KBM-7 (cell line): ENCODE measurements at places on chromosomes 13 and 19.

DNA sequence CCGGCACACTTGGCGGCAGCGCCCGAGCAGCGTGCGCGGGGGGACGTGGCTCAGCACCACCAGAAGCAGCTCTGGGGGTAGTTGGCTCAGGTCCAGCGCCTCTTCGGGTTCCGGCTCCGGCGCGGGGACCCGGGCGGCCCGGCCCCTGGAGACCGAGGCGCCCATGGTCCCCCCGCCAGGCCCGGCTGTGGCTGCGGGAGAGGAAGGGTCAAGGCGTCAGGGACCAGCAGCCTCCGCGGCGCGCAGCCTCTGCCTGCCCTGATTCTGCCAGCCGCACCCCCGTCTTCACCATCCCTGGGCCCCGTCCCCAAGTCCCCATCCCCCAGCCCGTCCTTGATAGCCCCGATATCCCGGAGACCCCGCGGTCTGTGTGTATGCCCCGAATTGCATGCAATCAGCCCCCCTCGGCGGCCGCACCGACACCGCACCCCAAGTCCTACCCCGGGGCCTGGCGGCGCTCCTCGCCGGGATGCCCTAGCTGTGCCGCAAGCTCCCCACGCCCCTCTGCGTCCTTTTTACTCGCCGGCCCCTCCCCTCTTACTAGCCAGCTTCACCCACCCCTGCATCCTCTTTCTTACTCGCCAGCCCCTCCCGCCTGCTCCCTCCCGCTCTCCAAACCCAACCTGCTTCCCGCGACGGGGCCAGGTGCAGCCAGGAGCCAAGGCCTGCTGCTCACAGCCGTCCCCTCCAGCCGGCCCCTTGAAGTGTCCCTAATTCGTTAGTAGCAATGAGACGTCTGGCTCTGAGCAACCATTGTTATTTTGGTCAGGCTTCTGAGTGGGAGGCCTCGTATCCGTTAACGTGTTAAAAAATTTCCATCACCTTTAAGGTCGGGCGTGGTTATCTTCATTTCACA is at the start of gene FBXO27:
TSS of gene FBXO27 (minus strand) at position 487 of the 856 bp plus-strand sequence. CDS start at position 165, 322 bp downstream.
- no peak for DNase-seq

DNA sequence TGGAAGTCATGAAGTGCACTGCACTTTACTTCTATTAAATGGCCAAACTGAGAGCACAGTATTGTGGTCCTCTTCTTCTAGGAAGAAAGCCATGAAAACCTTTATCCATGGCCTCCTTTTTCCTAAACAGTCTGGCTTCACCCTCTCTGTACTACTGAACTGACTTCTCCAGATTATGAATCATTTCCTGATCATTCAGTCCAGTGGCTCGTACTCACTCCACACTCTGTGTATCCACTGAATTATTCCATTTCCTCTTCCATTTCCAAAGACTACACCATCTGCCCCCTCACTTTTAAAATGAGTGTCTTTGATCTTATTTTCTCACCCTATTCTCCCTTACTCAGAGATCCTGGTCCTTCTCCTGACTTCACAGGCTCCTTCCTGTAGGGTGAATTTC is 29.7 kb upstream of the FREM2 start:
- no peak for DNase-seq

GRCh38 chr13:57612568-57612967 is 19.0 kb upstream of the PCDH17 start:
- no peak for DNase-seq

DNA sequence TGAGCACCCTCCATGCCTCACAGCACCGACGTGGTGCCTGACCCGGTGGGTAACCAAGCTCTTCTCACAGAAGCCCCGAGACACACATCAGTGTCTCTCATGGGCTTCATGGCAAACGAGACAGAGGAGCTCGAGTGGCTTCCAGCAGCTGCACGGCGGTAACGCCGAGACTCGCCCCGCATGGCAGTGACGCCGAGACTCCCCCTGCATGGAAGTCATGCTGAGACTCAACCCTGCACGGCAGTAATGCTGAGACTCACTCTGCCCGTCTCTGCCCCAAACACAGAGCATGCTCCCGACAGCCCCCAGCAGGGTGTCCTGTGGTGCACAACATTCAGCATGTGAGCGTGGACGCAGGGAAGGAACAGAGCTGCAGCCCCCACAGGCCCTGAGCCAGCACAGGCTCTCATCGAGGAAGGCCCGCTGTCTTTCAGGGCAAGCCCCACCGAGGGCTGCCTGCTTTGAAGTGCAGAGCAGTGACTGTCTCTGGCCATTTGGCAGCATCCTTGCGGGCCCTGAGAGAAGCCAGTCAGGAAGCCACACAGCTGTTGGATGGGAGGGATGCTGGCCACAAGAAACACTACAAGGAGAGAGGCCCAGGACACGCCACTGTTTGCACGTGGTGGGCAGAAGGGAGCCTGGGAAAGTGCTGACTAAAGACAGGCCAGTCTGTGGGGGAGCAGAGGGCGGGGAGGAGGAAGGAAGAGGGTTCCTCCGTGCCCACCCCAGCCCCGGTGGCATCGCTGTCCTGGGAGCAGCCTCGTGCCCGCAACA is 9.5 kb downstream of the GAS6 start:
- peak; percentile 56 for DNase-seq

- DNase-seq, result no peak
Observed at GRCh38 chr13:105530468-105530867, 1005.0 kb downstream of the EFNB2 start.

- no peak for DNase-seq
Observed at GRCh38 chr13:111241862-111242261, 78.6 kb upstream of the TEX29 start.

DNA sequence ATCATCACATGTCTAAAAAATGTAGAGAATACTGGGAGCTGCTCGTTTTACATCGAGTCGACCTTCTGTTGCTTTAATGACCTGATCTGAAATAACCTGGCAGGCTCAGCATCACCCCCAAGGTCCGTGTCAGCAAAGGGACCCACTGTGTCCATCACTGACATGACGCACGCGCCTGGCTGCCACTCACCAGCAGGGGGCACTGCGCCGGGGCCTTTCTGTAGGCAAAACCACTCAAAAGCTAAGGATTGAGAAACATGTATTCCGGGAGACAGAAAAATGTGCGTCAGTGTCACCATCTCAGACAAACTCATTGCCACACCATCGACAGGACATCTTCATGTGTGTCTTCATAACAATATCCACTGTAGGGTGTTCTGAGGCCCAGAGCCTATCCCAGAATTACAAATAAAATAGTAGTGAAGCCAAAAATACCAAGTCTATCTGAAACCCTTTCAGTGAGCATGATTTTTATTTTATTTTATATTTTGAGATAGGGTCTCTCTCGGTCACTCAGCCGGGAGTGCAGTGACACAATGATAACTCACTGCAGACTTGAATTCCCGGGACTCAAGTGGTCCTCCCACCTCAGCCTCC is 130.3 kb upstream of the LSM14A start:
- DNase-seq, result peak; percentile 61

DNA sequence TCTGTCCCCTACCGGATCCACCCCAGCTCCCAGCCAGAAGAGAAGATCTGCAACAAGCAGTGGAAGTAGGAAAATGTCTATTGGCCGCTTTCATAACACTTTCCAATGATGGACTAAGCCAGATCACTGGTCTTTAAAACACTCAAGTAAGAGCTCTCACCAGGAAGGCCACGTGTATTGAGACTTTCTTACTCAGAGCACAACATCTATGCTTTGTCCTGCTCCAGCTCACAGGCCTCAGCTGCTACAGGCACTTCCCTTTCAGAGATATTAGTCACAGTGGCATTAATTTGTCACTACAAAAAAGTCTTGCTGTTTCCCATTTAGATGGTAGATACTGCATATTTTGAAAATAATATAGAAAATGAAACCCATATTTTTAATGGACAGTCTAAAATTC is 164.2 kb downstream of the ABCC4 start:
- DNase-seq, result no peak

GRCh38 chr19:18951721-18952281 is 10.8 kb upstream of the HOMER3 start:
- DNase-seq, result no peak

GRCh38 chr19:28065026-28065425 is 1147.9 kb downstream of the UQCRFS1 start:
- DNase-seq, result no peak

- no peak for DNase-seq
Observed at GRCh38 chr13:98246538-98247172, 69.6 kb upstream of the RNF113B start.

DNA sequence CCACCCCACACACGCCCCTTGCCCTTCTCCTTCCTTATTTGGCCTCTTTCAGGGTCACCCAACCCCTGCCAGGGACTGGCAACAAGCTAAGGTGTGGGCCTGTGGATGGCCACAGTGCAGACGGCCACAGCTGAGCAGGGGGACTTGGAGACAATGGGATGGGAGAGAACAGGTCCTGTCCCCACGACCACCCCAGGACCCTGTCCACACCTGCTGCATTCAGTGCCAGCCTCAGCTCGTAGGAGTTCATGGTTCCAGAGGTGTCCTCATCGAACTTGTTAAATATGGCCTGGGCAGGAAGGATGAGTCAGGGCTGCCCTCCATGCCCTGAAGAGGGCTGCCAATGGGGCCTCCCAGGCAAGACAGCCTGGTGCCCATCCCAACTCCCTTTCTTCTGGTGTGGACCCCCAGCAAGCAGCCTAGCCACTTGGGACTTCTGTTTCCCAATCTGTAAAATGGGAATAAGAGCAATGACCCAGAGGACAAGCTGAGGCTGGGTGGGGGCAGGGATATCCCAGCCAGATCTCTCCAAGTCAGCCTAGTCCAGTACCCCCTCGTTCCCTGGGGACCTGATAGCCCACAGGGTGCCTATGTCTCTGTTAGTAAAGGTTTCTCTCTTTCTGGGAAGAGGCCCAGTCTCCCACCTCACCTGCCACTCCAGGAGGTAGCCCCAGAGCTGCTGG is 10.6 kb downstream of the CAPN12 start:
- no peak for DNase-seq

DNA sequence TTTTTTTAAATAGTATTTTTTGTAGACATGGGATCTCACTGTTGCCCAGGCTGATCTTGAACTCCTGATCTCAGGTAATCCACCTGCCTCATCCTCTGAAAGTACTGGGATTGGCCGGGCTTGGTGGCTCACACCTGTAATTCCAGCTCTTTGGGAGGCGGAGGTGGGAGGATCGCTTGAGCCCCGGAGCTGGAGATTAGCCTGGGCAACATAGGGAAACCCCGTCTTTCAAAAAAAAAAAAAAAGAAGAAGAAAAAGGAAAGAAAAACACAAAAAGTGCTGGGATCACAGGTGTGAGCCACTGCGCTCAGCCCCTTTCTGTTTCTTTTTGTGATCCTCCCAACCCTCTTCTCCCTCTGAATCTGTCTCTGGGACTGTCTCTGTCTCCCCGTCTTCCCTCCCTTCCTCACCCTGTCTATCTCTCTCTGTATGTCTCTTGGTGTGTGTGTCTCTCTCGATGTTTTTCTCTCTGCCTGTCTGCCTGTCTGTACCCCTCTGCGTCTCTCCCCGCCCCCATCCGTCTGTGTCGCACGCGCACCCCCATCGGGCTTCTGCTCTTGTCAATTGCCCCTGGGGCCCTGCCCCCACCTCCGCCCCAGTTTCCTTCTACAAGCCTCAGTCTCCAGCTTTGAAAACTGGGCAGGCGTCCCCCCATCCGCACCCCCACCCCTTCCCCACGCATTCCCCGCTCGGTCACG is 540 bp upstream of the ZFP36 start:
- DNase-seq, result peak; percentile 67

DNA sequence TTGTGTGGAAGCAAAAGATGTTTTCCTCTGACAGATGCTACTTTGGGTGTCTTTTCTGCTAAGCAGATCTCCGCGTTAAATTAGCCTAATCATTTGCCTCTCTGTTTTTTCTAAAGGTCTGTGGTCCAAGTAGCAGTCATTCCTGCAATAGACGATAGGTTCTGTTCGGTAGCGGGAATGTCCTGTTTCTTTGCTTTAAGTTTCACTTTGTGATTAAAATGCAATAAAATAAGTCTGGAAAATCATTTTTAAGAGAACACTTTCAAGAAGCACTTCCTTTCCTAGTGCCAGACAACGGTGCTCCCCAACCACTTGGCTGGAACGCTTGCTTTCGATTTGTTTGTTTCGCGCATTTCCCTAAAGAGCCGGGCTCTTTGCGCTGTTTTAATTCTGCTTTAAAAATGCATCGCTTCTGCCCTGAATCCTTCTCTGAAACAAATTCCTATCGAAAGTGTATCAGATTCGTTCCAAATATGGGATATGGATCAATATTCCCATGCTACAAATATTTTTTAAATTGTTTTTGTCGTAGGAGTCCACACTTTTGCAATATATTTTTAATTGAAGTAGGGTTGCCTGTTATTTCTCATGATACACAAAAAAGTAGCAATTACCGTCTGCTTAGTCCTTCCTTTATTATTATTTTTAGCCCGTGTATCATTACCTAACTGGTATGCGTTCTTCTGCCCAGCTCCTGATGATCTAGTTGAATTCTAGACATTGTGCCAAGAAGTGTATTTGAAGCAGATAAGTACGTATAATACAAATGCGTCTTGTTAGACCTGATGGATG is 14.2 kb downstream of the ZIC2 start:
- DNase-seq, result peak; percentile 82

DNA sequence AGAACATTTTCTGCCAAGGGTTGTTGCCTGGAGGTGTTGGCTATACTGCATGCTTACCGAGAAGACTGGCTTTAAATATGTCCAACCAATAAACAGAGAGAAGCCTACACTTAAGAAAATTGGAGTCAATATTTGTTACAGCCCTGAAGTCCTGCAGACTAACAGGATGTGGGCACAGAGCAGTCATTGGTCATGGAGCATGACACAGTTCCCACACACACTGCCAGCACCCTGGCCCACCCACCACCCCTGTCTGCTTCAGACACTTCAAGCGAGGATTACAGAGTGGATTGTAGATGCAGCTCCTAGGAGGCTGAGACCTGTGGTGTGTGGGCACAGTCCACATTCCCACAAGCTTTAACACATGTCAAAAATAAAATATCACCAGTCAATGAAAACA is 21.0 kb upstream of the SERP2 start:
- no peak for DNase-seq

- no peak for DNase-seq
Observed at GRCh38 chr19:7427944-7428343, 60.9 kb downstream of the PEX11G start.

DNA sequence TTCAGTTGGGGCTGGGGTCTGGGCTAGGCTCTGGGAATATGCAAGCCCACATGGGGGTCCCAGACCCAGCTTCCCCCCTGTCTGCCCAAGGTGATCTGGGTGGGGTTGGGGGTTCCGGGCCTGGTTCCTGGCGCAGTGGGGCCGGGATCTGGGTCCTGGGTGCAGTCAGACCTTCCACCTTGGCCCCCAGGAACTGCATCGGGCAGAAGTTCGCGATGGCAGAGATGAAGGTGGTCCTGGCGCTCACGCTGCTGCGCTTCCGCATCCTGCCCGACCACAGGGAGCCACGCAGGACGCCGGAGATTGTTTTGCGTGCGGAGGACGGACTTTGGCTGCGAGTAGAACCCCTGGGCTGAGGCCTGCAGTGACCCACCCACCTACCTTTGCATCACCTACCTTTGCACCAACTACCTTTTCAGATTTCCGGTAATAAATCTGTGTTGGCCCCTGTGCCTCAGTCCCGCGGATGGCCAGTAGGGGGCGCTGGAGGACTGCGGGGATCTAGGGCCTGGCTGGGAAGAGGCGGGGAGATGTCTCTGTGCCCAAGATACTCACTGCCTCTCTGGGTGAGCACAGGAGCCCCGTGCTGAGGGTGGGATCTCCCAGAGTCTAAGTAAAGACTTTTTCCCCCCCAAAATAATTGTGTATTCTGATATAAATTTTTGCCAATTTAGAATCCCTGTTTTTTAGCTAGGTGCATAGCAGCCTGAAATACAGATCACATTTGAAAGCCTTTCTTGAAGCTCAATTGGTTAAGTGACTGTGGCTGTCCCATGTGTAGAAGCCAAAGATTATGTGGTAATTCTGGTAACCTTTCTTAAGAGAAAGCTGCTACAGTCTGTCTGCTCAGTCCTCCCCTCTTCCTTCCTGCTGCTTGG is 11.5 kb upstream of the CYP4F3 start:
- peak; percentile 86 for DNase-seq
